Activated T-helper 1 cell treated with anti-CD3 and anti-CD28 coated beads, Interleukin-12 subunit alpha, Interleukin-12 subunit beta, Interleukin-2, Interleukin-4 antibody, amounts not matched to agents 30 ng/mL and 10 ng/mL and 1 ng/mL, durations not matched to agents 14 hours and 24 hours and 36 hours (primary cell): ENCODE measurements at places on chromosomes 11 and 22.

DNA sequence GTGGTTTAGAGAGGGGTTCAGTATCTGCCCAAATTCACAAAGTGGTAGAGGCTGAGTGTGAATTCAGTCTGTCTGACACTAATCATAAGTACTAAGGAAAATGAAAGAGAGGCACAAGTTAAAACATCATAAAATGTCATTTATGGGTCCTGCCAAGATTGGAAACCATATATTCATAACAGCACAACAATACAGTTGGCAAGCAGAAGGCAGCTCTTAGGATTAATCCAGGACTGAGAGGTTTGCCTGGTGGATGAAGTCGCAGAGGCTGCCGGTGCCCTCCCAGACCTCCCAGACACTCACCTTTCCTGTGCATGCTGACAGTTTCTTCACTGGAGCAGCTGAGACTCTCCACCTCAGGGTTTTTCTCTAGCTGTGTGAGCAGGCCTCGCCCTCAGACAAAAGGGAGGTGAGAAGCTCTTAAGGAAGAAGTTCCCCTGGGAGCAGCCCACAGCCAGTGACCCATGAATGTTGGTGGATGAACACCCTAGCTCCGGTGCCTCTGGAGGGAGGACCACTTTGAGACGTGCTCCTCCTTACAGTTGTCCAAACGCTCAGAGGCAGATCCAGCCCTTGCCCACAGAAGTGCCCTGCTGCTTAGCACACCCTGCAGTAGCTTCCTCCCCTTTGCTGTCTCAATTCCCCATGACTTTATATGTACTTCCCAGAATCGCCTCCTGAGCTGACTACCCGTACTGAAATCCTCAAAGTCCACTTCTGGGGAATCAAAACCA lies 43.7 kb downstream of the MAML2 start:
- no peak overlapping the region for H3K4me3 ChIP-seq
- H3K36me3 ChIP-seq: peaks cover 10% of the 10 kb centered on the region
- H3K4me1 ChIP-seq: peaks cover 36% of the 10 kb centered on the region
- DNase-seq: no peak

DNA sequence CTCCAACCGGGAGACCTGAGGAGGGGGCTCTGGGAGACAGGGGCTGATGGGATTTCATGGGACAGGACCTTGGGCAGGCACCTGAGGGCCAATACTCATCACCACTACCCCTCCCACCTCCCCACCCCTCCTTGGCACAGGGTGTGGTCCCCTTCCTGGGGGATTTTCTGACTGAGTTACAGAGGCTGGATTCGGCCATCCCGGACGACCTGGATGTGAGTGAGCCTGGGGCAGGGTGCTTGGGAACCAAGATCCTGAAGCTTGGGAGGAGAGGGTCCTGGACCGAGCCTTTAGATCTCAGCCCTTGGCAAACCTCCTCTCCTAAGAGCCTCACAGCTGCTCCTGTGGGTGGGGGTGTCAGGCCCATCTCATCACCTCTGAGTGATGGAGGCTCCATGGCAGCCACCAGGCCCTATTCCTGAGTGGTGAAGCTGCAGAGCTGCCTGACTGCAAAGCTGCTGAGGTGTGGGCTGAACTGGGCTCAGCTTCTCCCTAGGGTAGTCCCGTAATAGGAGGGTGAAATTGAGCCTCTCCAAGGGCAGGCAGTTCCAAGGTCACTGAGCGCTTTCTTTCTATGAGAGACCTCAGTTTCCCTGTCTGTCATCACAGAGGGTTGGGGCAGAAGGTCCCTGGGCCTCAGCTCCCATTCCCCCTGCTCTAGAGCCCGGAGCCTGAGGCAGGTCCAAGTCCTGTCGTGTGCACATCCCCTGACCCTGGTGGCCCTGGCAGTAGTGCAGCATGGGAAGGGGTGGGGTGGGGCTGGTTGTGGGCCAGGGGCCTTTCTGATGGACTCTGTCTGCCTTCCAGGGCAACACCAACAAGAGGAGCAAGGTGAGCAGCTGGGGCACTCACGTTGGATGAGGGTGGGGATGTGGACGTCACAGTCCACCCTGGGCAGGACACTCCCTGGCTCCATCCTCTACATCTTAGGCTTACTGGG lies 6.5 kb downstream of the RGL4 start:
- H3K27me3 ChIP-seq: no peaks in the 10 kb centered on the region
- peaks cover 50% of the 10 kb centered on the region for H3K4me1 ChIP-seq

DNA sequence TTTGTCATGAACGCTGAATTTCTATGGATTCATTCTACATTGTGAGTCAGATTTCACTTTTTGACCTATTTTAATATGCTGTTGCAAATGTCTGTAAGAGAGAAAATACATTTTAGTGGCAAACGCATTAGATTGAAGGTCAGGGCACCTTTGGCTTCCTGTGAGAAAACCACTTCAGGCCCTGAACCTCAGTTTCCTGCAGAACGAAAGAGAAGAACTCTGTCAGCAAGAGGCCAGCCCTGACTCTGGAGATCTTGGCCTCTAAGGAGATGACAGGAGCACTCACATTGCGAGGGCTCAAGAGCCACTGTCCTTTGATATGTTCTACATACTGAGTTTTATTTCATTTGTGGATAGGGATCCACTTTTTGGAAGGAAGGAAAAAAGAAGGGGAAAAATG lies 83.6 kb downstream of the KCNJ1 start:
- H3K4me1 ChIP-seq: peaks cover 37% of the 10 kb centered on the region
- H3K4me3 ChIP-seq: peak overlapping the region; percentile 66

DNA sequence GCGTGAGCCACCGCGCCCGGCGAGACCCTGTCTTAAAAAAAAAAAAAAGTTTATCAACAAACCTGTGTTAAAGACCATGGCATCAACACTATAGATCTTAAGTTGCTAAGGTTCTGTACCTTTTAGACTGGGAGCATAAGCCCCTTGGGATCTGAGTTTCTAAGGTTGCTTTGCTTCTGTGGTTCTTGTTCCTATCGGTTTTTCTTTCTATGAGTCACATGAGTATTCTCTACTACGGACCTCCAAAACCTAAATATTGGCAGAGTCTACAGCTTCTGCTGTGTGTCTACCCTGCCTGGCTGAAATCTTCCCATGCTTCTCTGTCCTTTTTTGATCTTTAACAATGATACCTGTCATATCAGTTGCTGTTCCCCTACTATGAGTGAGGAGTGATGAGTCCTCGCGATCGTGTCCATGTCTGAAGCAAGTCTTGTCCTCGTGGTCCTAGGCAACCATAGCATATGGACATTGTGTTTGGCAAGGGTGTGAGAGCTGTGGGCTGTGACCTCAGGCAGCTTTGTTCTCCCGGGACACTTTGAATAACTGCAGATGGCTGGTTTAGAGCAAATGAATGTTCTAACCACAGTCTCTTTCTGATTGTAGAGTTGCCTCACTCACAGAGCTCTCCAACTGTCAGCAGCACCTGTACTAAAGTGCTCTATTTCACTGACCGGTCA lies 9.0 kb upstream of the DLAT start:
- no peak for DNase-seq
- H3K36me3 ChIP-seq: peaks cover 6% of the 10 kb centered on the region
- no peak overlapping the region for H3K4me3 ChIP-seq
- peaks cover under 1% of the 10 kb centered on the region for H3K27me3 ChIP-seq
- H3K4me1 ChIP-seq: no peaks in the 10 kb centered on the region

DNA sequence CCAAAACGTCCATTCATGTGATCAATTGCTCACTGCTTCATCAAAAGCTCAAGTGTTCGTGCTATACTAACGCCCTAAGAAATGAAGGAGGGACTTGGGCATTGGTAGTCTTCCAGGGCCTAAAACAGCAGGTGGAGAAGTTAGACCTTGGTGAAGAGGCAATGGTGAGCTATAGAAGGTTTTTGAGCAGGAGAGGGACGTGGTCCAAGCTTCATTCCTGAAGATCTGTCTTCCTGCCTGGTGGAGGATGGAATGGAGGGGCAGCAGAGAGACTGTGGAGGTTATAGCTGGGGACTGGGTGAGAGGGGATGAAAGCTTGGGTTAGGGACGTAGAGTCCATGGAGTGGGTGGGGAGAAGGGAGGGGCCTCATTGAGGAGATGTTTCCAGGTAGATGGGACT lies 97.7 kb downstream of the TP53I11 start:
- H3K27ac ChIP-seq: no peak overlapping the region
- H3K4me1 ChIP-seq: peaks cover 7% of the 10 kb centered on the region
- H3K27me3 ChIP-seq: peaks cover 20% of the 10 kb centered on the region

- no peak for DNase-seq
- no peaks in the 10 kb centered on the region for H3K27me3 ChIP-seq
- H3K4me1 ChIP-seq: no peaks in the 10 kb centered on the region
- no peak overlapping the region for H3K4me3 ChIP-seq
Measured at GRCh38 chr11:106748059-106748458, 270.2 kb downstream of the GUCY1A2 start.

GRCh38 chr11:62875698-62876478 lies 4.8 kb upstream of the SLC3A2 start:
- peaks cover 2% of the 10 kb centered on the region for H3K27me3 ChIP-seq
- H3K36me3 ChIP-seq: peaks cover 12% of the 10 kb centered on the region
- no peak overlapping the region for H3K27ac ChIP-seq
- peaks cover 15% of the 10 kb centered on the region for H3K4me1 ChIP-seq
- no peak overlapping the region for H3K4me3 ChIP-seq

DNA sequence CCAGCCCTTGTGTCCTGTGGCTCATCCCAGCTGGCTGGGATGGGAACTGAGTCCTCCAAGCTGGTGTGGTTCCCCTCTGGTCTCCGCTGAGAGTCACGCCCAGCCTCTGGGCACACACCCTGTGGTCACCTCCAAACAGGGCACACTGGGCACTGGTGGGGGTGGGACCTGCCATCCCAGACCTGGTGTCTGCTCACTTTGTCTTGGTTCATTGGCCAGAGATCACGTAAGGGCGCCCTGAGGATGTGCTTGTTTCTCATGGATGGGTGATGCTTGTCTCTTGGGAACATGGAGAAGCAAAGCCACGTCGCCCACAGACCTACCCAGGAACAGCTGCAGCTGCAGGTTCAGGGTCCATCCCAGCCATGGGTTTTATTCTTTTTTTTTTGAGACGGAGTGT lies 43.1 kb downstream of the LRP5 start:
- H3K27ac ChIP-seq: no peak overlapping the region
- DNase-seq: no peak
- H3K36me3 ChIP-seq: peaks cover 8% of the 10 kb centered on the region
- no peak overlapping the region for H3K4me3 ChIP-seq
- peaks cover 6% of the 10 kb centered on the region for H3K4me1 ChIP-seq
- H3K27me3 ChIP-seq: no peaks in the 10 kb centered on the region

DNA sequence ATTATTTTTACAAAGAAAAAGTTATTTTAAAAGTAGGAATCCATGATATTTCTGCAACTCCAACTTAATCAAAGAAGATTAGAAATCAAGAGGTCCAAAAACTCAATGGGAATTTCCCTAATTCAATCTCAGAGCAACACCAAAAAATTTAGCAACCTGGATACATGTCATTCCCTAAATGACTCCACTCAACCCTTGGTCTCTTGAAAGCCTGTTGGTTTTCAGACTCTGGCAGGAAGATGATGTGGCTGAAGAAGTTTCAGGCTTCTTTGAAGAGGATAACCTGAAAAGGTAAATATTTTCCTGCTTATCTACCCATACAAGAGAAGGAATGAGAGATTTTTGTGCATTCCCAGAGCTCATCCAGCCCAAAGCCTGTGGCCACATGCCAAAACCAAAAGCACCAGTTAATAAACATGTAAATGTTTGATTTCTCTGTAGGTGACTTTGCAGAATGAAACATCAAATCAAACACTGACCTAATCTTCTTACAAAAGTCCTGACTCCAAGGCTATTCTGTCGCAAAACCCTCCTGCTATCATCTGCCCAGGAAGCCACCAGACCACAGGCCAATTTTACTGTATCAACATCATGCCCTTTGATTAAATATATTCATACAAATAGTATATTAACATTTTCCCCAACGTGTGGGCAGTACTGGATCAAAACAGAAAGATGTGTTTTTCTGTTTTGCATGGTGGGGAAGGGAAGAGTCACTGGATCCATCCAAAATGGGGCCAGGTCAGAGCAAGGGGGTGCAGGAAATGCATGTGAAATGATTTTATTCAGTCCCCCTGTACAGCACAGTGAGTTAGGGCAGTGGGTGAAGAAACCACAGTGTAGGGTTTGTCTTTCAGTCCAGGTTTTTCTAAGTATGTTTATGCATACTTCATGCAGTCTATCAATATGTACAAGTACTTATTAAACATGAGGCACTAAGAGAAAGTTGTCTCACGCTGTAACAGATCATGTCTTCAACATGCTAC lies 38.8 kb downstream of the SMCO4 start:
- peaks cover 14% of the 10 kb centered on the region for H3K36me3 ChIP-seq
- peaks cover 26% of the 10 kb centered on the region for H3K4me1 ChIP-seq
- H3K27ac ChIP-seq: peak overlapping the region; percentile 40
- DNase-seq: no peak
- H3K4me3 ChIP-seq: no peak overlapping the region
- no peaks in the 10 kb centered on the region for H3K27me3 ChIP-seq

DNA sequence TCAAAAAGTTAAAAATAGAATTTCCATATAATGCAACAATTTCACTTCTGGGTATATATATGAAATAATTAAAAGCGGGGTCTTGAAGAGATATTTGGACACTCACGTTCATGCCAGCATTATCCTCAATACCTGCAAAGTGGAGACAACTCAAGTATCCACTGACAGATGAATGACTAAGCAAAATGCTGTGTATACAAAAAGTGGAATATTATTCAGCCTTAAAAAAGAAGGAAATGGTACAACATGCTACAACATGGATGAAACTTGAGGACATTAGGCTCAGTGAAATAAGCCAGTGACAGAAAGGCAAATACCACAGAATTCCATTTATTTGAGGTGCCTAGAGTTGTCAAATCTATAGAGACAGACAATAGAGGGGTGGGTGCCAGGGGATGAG lies 62.5 kb upstream of the GAL start:
- no peak for DNase-seq
- H3K27me3 ChIP-seq: peaks cover 5% of the 10 kb centered on the region
- H3K4me3 ChIP-seq: no peak overlapping the region
- H3K27ac ChIP-seq: no peak overlapping the region

GRCh38 chr11:10725114-10725906 lies 25.7 kb upstream of the CTR9 start:
- H3K4me3 ChIP-seq: peak overlapping the region; percentile 47
- DNase-seq: no peak
- H3K27ac ChIP-seq: peak overlapping the region; percentile 61
- peaks cover 22% of the 10 kb centered on the region for H3K27me3 ChIP-seq

DNA sequence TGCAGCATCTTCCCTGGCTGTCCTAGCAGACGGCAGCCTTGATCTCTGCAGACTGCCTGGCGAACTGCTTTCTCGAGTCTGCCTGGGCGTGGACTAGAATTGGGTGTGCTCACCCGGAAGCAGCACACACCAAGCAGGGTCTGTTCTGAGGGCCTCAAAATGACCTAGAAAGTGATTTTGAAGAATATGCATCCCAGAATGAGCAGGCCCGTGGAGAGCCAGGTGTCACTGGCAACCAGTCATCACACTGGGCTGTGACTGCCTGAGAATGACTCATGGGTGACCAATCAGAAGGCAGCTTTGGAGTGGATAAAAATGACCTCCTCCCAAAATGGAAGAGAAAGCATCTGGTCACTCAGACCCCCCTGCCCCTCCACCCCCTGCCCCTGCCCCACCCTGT lies 114.9 kb upstream of the NECTIN1 start:
- H3K4me3 ChIP-seq: no peak overlapping the region
- no peaks in the 10 kb centered on the region for H3K27me3 ChIP-seq
- H3K4me1 ChIP-seq: no peaks in the 10 kb centered on the region
- DNase-seq: no peak

GRCh38 chr11:75283391-75283931 lies 42.9 kb downstream of the TPBGL start:
- no peak overlapping the region for H3K4me3 ChIP-seq
- no peak overlapping the region for H3K27ac ChIP-seq
- DNase-seq: no peak
- H3K4me1 ChIP-seq: peaks cover 12% of the 10 kb centered on the region
- no peaks in the 10 kb centered on the region for H3K27me3 ChIP-seq
